ENCODE measurements at places on chromosomes 2 and 18. TPM values are rescaled to one million over a fixed set of nuclear protein-coding genes. Genes with fewer than 3 reads are reported as not detected.

The CGREF1 gene
- polyA plus RNA-seq = 28.9 TPM

The DQX1 gene
- polyA plus RNA-seq = 2.3 TPM

The ARHGAP15 gene
- 2.6 TPM for polyA plus RNA-seq

The RSAD2 gene
- not detected for polyA plus RNA-seq

The SCN2A gene
- polyA plus RNA-seq = 47.8 TPM

The ALPI gene
- polyA plus RNA-seq = not detected

The CFAP65 gene
- polyA plus RNA-seq = 2.5 TPM

The ACMSD gene
- polyA plus RNA-seq = not detected

The ABHD1 gene
- polyA plus RNA-seq = not detected

The TLX2 gene
- polyA plus RNA-seq = not detected

The PRKAG3 gene
- polyA plus RNA-seq = not detected

The LAMA1 gene
- not detected for polyA plus RNA-seq

The CROCC2 gene
- polyA plus RNA-seq = not detected

The SLC66A2 gene
- 6.9 TPM for polyA plus RNA-seq

The GBX2 gene
- polyA plus RNA-seq = 0.52 TPM

The RTP5 gene
- not detected for polyA plus RNA-seq

The PLGLB1 gene
- 7.0 TPM for polyA plus RNA-seq

The GPR155 gene
- 25.8 TPM for polyA plus RNA-seq

The ANKRD23 gene
- 2.2 TPM for polyA plus RNA-seq

The TPO gene
- polyA plus RNA-seq = 1.2 TPM

The TBR1 gene
- polyA plus RNA-seq = not detected

The ZSWIM2 gene
- not detected for polyA plus RNA-seq

The LTBP1 gene
- polyA plus RNA-seq = 1.7 TPM

The CPS1 gene
- 2.2 TPM for polyA plus RNA-seq

The NEDD4L gene
- 14.0 TPM for polyA plus RNA-seq

The VSNL1 gene
- polyA plus RNA-seq = 442 TPM

The HSBP1L1 gene
- polyA plus RNA-seq = 9.5 TPM

The PPP4R3B gene
- 26.1 TPM for polyA plus RNA-seq

The STON1 gene
- 5.3 TPM for polyA plus RNA-seq

The GKN1 gene
- polyA plus RNA-seq = 2.8 TPM

The VWC2L gene
- not detected for polyA plus RNA-seq

The ERMN gene
- 18.7 TPM for polyA plus RNA-seq

All from Purkinje cell (primary cell).